ENCODE measurements at places on chromosomes 7 and 10. TPM values are rescaled to one million over a fixed set of nuclear protein-coding genes. Genes with fewer than 3 reads are reported as not detected.

GRCh38 chr10:14405076-14406065 is 74.6 kb upstream of the FRMD4A start:
- no peak overlapping the region for H3K27ac ChIP-seq
- H3K4me1 ChIP-seq = peaks cover 7% of the 10 kb centered on the region
- H3K4me3 ChIP-seq = no peak overlapping the region
- DNase-seq = no peak
- no peaks in the 10 kb centered on the region for H3K36me3 ChIP-seq

- H3K36me3 ChIP-seq = no peaks in the 10 kb centered on the region
- H3K4me3 ChIP-seq = no peak overlapping the region
- H3K4me1 ChIP-seq = peaks cover 41% of the 10 kb centered on the region
- H3K27me3 ChIP-seq = peaks cover 12% of the 10 kb centered on the region
- no peak for DNase-seq
These were observed 23.9 kb upstream of the AOC1 start for GRCh38 chr7:150828384-150828783.

DNA sequence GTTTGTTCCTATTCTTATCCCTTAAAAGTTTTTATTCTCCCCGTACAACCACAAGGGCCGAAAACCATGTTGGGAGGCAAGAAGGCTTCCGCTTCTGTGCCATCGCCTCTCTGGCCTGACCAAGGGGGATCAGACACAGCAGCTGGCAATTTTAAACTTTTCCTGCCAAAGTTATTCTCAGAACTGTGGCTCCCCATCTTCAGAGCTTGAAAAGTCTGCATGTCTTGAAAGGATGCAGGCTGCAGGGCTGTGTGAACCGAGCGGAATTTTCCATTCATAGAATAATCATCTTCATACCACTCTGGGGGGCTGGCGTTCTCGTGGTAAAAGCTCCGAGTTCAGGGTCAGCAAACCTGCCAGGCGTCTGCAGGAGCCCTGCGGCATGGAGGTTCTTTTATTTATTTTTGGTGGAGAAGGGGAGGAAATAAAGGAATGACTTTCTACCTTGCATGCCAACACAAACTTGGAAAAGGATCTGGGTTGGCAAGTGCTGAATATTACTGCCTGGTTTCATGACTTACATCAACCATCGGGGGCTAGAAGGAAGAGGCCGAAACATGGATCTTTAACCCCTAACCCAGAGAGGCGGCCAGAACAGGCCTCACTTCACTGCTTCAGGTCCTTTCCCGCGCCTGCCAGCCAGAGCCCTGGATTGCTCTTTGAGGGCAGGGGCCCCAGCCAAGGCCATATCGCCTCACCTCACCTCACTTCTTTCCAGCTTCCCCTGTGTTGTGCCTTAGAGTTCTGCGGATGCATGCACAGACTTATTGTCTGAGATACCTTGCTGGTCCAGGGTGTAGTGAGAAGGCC is 3.0 kb upstream of the NANOS1 start:
- H3K36me3 ChIP-seq = no peaks in the 10 kb centered on the region
- no peak overlapping the region for H3K4me3 ChIP-seq
- DNase-seq = no peak
- no peaks in the 10 kb centered on the region for H3K27me3 ChIP-seq
- peak overlapping the region; percentile 94 for H3K27ac ChIP-seq

DNA sequence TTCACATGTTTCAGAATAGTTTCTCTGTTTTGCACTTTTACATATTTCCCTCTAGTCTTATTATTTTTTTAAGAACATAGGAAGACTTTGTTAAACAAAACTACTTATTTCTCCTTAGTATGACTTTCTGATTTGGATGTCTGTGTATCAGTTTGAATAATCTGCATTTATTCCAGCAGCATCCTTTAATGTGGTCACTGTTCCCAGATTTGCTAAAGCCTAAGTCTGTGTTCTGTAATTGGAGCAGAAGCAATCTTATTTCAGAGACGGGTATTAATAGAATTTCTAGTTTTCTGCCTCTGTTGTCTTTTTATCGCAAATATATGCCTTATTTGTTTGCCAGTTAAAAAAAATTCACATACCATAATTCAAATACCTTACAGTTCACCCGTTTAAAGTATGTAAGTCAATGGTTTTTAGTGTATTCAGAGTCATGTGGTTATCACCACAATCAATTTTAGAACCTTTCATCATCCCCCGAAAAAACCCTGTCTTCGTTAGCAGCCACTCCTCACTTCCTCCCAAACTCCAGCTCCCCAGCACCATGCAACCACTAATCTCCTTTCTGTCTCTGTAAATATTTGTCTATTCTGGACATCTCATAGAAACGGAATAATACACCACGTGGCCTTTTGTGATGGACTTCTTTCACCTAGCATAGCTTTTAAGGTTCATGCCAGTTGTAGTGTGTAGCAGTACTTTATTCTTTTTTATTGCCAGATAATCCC is 58.7 kb downstream of the INPP5F start:
- no peak overlapping the region for H3K4me3 ChIP-seq
- no peak overlapping the region for H3K27ac ChIP-seq
- H3K36me3 ChIP-seq = no peaks in the 10 kb centered on the region
- DNase-seq = no peak
- H3K4me1 ChIP-seq = peaks cover 3% of the 10 kb centered on the region

DNA sequence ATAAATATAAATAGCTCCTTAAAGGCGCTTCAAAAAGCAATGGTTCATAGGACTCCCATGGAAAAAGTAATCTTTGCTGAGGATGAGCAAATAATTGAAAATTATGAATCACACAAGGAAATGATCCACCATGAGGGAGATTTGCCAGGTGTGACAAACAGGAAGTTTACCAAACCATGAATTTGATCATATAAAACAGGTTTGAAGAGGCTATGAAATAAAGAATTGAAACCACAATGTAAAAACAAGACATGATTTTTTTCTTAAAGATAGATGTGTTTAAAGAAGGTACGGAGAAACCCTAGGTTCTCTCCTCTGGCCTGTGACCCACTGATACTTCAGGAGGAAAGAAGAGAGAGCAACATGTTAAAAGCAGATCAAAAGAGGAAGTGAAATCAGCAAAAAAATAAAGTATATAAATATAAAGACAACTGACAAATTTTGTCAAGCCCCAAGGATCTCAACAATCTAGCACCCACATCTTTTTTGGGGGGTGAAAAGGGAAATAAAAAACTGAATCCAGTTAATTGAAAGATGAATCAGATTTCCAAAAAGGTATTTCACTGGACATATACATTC is 111.3 kb upstream of the ASAH2 start:
- no peak overlapping the region for H3K27ac ChIP-seq
- DNase-seq = no peak
- H3K36me3 ChIP-seq = no peaks in the 10 kb centered on the region
- H3K27me3 ChIP-seq = no peaks in the 10 kb centered on the region

DNA sequence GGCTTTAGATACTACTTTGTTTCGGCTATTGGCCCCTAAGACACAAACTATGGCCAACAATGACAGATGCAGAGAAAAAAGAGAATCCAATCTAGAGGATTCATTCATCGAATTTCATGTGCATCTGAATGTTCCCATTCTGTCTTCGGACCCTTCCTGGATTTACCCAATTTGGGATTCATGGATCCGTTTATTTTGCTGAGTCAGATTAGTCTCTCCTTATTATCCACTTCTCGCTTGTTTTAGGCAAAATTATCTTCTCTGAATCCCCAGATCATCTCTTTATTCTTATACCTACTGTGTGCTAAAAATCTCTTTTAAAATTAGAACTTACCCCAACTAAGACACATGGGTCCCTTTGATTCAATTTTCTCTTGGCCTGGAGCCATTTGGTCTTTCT is 6.5 kb downstream of the TRPV6 start:
- H3K27me3 ChIP-seq = peaks cover 86% of the 10 kb centered on the region
- H3K36me3 ChIP-seq = no peaks in the 10 kb centered on the region
- H3K4me3 ChIP-seq = no peak overlapping the region
- H3K27ac ChIP-seq = no peak overlapping the region
- DNase-seq = no peak

GRCh38 chr7:117645481-117646165 is 165.8 kb downstream of the CFTR start:
- H3K4me3 ChIP-seq = no peak overlapping the region
- no peak overlapping the region for H3K27ac ChIP-seq
- H3K36me3 ChIP-seq = no peaks in the 10 kb centered on the region
- H3K27me3 ChIP-seq = no peaks in the 10 kb centered on the region

- H3K36me3 ChIP-seq = no peaks in the 10 kb centered on the region
- H3K4me1 ChIP-seq = peaks cover 31% of the 10 kb centered on the region
- peaks cover 27% of the 10 kb centered on the region for H3K27me3 ChIP-seq
- DNase-seq = no peak
These were observed 57.9 kb downstream of the AFAP1L2 start for GRCh38 chr10:114346176-114347031.

GRCh38 chr10:120588311-120588710 is 131.3 kb downstream of the PLPP4 start:
- H3K36me3 ChIP-seq = no peaks in the 10 kb centered on the region
- no peak overlapping the region for H3K27ac ChIP-seq
- no peak for DNase-seq
- no peaks in the 10 kb centered on the region for H3K4me1 ChIP-seq
- H3K27me3 ChIP-seq = peaks cover 13% of the 10 kb centered on the region

GRCh38 chr7:3043544-3044371 is at the start of gene CARD11:
CARD11 (minus strand) TSS chr7:3043867; CDS start chr7:2958506, 85,361 bp downstream.
- no peaks in the 10 kb centered on the region for H3K4me1 ChIP-seq
- no peak within 1 kb of the TSS for H3K27ac ChIP-seq
- peaks cover 57% of the 10 kb centered on the region for H3K27me3 ChIP-seq
- no peak within 1 kb of the TSS for H3K4me3 ChIP-seq
- no peaks in the 10 kb centered on the region for H3K36me3 ChIP-seq
- DNase-seq = no peak

GRCh38 chr7:31071645-31072029 is 19.5 kb downstream of the ADCYAP1R1 start:
- H3K4me3 ChIP-seq = no peak overlapping the region
- H3K36me3 ChIP-seq = no peaks in the 10 kb centered on the region
- H3K4me1 ChIP-seq = peaks cover 35% of the 10 kb centered on the region
- DNase-seq = peak; percentile 4
- peak overlapping the region; percentile 73 for H3K27ac ChIP-seq

- H3K36me3 ChIP-seq = no peaks in the 10 kb centered on the region
- H3K27me3 ChIP-seq = no peaks in the 10 kb centered on the region
- no peak for DNase-seq
- peaks cover 6% of the 10 kb centered on the region for H3K4me1 ChIP-seq
- H3K27ac ChIP-seq = no peak overlapping the region
These were observed 179.4 kb upstream of the IGFBP3 start for GRCh38 chr7:46100521-46100920.

- H3K27me3 ChIP-seq = no peaks in the 10 kb centered on the region
- H3K4me1 ChIP-seq = no peaks in the 10 kb centered on the region
- H3K27ac ChIP-seq = no peak overlapping the region
- H3K36me3 ChIP-seq = peaks cover 6% of the 10 kb centered on the region
These were observed 56.3 kb downstream of the MTERF1 start for GRCh38 chr7:91824201-91824600.

DNA sequence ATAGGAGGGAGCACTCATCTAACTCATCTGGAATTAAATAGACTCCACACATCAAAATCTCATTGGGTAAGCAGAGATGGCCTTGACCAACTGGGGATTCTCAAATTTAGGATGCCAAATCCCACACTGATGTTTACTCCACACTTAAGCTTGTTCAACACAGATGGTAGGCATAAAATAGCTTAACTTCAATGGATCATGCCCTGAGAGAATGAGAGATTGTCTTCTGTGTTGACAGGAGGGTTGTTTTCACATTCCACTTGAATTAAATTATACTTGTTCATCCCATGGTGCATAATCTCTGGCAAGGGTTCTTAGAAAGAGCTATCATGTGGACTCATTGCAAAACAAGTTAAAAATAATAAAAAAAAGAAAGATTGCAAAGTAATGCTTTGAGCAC is 391.4 kb downstream of the PLXDC2 start:
- H3K36me3 ChIP-seq = no peaks in the 10 kb centered on the region
- no peak overlapping the region for H3K4me3 ChIP-seq
- no peaks in the 10 kb centered on the region for H3K27me3 ChIP-seq
- H3K4me1 ChIP-seq = no peaks in the 10 kb centered on the region

GRCh38 chr7:1175967-1176851 is 16.2 kb upstream of the ZFAND2A start:
- peaks cover 8% of the 10 kb centered on the region for H3K4me1 ChIP-seq
- H3K4me3 ChIP-seq = peak overlapping the region; percentile 51
- peaks cover 17% of the 10 kb centered on the region for H3K27me3 ChIP-seq
- H3K36me3 ChIP-seq = no peaks in the 10 kb centered on the region
- peak overlapping the region; percentile 57 for H3K27ac ChIP-seq

DNA sequence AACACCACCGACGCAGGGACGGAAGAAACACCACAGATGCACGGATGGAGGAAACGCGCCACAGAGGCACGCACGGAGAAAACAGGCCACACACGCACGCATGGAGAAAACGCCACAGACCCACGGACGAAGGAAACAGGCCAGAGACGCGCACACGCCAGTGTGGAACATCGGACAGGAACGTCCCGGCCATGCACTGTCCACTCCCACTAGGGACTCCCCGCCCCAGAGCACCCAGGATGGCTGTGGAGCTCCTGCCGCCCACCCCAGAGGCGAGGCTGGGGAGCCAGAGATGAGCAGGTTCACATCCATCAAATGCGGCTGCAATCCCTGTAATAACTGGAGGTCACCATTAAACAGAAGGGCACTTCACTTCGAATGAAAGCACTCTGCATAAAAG is 17.3 kb downstream of the DIP2C start:
- DNase-seq = no peak
- no peaks in the 10 kb centered on the region for H3K36me3 ChIP-seq
- H3K27ac ChIP-seq = no peak overlapping the region
- no peak overlapping the region for H3K4me3 ChIP-seq
- H3K4me1 ChIP-seq = peaks cover 24% of the 10 kb centered on the region
- H3K27me3 ChIP-seq = no peaks in the 10 kb centered on the region

DNA sequence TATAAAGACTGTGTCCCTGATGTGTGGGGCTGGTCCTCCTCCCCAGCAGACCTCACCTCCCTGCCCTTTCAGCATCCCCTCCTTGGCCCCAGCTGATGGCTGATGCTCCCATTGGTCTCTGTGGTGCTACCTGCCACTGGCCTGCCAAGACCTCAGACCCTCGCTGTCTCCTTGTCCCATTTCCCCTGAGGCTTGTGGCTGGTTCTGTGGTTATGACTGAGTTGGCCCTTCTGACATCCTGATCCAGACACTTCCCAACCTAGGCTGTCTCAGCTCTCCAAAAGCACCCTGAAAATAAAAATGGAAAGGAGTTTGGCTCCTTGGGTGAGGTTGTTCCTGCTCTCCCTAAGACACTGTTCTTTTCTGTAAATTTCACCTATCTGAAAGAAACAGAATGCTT is 214.2 kb downstream of the RPS24 start:
- no peak for DNase-seq
- no peak overlapping the region for H3K27ac ChIP-seq

- H3K4me3 ChIP-seq = no peak overlapping the region
- DNase-seq = no peak
- no peaks in the 10 kb centered on the region for H3K27me3 ChIP-seq
- H3K4me1 ChIP-seq = no peaks in the 10 kb centered on the region
These were observed 29.7 kb upstream of the GSDME start for GRCh38 chr7:24786941-24787340.

BTBD16 gene
- total RNA-seq = not detected

SPACDR gene
- 0.88 TPM for total RNA-seq

VIPR2 gene
- total RNA-seq = 17.5 TPM

TWIST1 gene
- 1.3 TPM for total RNA-seq

All from left ventricle myocardium inferior (tissue), 1 donor.